GM03348 (cell line): ENCODE measurements at places on chromosomes 7 and 10.

DNA sequence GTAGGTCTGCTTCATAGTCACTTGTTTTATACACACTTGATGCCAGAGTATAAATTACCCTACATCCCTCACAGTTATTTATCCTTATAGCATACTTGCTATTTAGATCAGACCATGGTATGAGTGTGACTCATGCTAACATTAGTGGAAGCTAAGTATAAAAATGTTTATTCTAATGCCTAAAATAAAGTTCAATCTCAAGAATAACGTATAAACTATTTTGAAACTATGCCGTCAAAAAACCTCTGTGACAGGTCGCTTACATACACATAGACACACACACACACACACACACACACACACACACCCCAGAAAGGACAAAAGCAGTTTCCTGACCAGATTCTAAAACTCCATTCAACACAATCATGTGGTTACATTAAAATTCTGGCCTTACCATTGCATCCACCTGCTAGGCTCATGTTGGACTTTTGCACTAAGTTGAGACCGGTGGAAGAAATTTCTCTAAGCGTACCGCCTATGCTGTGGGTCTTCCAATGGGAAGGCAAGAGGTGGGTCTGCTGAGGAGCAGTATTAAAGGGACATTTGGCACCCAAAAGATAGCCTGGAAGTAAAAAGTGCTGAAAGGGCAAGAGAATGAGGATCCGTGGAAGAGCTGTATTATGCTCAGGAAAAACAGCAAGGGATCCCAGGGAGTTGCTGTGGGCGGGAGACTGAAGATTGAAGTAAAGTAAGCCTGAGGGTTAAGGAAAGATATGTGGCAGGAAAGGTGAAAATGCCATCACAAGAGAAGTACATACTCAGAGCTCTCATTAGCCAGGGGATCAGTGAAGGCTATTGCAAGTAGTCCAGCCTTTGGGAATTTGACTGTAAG is 5.0 kb downstream of the FOXP2 start:
- DNase-seq: no peak

DNA sequence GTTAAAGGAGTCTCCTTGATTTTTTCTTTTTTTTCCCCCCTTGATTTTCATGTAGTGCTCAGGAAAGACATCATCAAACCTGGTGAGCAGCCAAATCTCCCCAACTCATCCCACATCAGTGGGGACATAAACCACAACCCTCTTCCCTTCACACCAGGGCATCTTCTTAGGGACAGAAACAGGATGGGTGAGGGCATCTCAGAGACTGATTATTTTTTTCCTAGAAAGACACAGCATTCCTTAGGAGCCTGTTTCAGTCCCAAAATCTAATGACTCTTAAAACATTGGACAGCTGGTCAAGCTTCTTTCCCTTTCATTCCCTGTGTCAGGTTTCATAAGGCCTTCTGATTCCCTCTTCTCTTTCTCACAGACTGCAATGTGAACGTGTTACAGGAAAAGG is 31.5 kb upstream of the GSAP start:
- DNase-seq: no peak

GRCh38 chr7:7795203-7795602 is 76.8 kb upstream of the RPA3 start:
- DNase-seq: no peak

DNA sequence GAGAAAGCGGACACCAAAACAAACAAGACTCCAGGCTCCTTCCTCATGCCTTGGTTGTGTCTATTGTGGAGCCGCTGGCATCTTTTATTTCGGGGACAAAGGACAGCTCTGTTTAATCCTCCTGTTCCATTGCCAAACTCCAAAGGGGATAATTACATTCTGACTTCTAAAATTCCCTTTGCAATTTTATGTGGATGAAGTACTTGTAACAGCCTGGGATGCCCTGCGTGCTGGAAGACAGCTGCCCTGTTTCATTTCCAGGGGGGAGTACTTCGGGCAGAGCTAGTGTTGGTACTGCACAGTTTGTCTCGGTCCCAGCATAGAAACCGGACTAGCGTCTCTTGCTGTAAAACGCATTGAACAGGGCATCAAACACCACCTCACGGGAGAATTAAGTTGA is 90.9 kb downstream of the BAMBI start:
- DNase-seq: no peak

DNA sequence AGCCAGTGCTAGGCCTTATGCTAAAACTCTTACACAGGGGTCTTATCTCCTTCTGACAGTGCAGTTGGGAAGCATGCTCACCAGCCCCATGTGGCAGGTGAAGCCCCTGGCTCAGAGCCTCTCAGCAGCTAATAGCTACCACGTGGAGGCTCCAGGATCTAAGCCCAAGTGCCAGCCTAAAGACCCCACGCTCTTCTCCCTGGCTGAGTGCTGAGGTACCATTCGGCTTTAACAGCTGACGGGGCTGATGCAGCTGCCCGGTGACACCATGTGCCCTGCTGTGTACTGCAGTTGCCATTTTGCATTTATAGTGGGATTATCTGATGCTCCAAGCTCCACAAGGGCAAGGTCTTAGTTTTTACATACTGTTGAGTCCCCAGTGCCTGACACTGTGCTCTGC is 515.7 kb upstream of the GALNT17 start:
- DNase-seq: no peak

- no peak for DNase-seq
These were observed 19.4 kb downstream of the INPP5A start for GRCh38 chr10:132556994-132557441.

- no peak for DNase-seq
These were observed 51.7 kb downstream of the XRCC2 start for GRCh38 chr7:152624228-152624627.

DNA sequence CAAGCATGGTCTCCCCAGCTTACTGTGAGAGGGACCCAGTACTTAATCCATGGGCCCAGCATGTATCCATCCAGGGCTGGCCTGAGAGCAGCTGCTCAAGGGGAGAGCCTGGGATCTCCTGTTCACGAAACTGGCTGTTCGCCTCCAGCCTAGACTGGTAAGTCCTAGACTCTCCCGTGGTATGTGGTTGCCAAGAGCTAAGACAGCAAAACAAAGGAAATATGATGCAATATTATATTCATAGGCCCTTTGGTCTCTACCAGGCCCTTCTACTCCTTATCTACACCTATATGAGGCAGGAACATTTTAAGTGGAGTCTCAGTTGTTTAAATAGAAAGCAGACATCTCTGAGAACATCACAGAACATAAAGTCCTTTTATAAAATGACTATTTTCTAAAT is 28.9 kb upstream of the STK17A start:
- DNase-seq: peak; percentile 42

DNA sequence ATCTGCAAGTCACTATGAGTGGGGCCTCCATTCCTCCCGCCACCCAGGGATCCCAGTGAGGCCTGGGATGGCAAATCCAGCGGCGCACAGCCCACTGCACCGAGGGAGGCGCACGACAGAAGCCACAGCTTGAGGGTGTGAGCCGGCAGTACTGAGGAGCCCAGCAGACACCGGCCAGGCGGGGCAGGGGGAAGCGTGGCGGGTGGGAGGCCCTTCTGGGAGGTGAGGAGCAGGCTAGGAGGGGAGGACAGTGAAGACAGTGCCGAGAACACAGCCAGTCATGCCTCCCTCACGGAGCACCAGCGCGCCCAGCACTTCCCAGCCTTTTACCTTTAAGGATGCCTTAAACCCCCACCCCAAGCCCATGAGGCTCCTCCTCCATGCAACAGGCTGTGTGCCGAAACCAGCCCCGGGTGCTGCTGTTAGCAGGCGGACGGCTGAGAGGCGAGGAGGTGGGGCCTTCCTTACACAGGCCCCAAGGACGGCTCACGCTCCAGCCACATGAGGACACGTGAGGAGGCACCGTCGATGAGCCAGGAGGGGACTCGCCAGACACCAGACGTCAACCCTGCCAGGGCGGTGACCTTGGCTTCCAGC is 258.5 kb downstream of the PTPRN2 start:
- no peak for DNase-seq

GRCh38 chr10:123997013-123997412 is 96.4 kb downstream of the CHST15 start:
- no peak for DNase-seq

DNA sequence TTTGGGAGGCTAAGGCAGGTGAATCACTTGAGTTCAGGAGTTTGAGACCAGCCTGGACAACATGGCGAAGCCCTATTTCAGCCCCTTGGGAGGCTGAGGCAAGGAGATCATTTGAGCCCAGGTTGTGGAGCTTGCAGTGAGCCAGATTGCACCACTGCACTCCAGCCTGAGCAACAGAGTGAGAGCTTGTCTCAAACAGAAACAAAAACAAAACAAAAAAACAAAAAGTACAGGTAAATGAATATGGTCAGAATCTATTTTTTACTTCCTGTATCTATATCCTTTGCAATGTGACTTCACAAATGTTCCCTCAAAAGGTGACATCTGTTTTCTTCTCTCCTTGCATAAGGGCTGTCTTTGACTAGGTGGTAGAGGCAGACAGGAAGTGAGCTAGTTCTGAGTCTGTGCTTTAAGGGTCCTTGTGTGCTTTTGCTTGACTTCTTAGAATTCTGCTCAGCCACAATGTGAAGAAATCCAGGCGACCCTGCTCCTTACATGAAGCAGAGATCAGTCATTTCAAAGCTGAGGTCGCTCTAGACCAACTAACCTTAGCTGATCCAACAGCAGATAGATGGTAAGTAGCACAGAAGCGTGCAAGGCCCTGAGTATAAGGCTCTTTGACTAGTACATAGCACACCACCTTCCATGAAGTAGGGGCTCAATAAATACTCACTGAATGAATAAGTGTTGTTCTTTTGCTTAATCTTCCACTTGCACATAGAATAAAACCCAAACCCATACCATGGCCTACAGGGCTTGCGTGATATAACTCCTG is 423.2 kb upstream of the PCDH15 start:
- DNase-seq: no peak

GRCh38 chr7:81333004-81333403 is 414.2 kb upstream of the SEMA3C start:
- DNase-seq: peak; percentile 43

- no peak for DNase-seq
These were observed 163.1 kb downstream of the CAMK1D start for GRCh38 chr10:12512332-12513002.
